ENCODE measurements at places on chromosomes 7 and 10. TPM values are rescaled to one million over a fixed set of nuclear protein-coding genes. Genes with fewer than 3 reads are reported as not detected.
A peak's percentile ranks its signal among the peaks of the same experiment; 100 is the strongest.

- peak; percentile 63 for DNase-seq
Observed at GRCh38 chr10:93813507-93814465, 56.0 kb downstream of the LGI1 start.

DNA sequence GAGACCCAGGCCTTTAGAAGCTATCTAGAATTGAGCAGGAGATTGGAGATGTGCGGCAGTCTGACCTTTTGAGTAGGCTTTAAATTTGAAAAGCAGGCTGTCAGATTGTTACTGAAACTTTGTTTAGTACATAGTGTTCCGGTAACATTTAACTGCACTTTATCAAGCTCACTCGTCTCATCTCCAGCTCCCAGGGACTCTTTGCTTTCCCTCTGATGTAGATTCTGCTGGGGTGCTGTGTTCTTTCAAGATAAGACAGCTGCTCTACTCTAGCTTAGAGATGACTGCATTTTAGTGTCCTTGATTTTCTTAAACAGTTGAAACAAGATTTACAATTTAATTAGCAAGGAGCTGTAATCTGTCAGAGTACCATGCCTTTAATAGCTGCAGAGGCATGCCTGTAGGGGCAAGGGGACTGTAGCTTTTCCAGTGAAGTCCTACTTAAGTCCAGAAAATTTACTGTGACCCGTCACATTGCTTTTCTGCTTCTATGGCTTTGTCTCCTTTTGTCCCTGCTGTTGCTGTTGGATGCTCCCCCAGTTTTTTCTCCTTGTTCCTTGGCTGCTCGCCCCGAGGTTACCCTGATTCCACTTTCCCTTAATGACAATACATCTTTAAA lies 56.4 kb upstream of the MTPN start:
- peak; percentile 53 for DNase-seq

DNA sequence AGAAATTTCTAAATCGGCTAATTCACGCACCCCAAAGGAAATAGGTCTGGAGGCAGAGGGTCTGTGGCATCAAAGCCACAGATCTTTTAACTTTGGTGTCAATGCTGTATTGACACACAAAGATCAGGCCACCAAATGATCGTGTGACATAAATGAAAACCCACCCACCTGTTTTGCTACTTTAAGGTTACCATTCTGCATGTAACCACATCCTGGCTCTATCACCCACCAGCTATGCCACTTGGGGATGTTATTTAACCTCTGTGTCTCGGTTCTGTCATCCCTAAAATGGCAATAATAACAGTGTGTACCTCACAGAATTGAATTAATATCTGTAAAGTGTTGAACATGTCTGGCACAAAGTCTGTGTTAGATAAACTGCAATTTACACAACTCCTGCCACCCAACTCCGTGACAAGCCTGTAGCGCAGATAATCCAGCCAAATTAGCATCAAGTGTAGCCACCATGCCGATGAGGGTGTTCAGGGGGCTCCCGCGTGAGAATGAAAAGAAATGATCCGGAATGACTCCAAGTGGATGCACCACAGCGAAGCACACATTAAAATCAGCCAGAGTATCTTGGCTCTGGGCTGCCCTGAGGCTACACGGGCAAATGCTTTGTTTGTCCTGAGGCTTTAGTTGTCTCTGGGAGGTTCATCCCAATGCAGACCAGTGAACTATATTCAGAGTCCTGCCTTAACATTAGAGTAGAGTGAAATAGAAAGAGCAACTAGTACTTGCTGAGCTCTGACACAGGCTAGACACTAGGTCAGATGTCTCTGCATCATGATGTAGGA lies 158.4 kb upstream of the NEBL start:
- DNase-seq: no peak

DNA sequence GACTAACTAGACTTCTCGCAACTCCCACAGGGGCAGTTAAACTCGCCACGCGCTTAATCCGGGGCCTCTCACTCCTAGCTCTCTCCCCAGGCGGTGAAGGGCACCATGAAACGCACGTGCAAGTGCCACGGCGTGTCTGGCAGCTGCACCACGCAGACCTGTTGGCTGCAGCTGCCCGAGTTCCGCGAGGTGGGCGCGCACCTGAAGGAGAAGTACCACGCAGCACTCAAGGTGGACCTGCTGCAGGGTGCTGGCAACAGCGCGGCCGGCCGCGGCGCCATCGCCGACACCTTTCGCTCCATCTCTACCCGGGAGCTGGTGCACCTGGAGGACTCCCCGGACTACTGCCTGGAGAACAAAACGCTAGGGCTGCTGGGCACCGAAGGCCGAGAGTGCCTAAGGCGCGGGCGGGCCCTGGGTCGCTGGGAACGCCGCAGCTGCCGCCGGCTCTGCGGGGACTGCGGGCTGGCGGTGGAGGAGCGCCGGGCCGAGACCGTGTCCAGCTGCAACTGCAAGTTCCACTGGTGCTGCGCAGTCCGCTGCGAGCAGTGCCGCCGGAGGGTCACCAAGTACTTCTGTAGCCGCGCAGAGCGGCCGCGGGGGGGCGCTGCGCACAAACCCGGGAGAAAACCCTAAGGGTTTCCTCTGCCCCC lies 19.5 kb downstream of the WNT8B start:
- peak; percentile 70 for DNase-seq

The NXPH1 gene
- total RNA-seq: not detected

The ZKSCAN5 gene
- 6.3 TPM for total RNA-seq

The OR13A1 gene
- not detected for total RNA-seq

The BMPER gene
- 4.9 TPM for total RNA-seq

- DNase-seq: no peak
Observed at GRCh38 chr7:126658684-126659083, 594.1 kb downstream of the GRM8 start.

DNA sequence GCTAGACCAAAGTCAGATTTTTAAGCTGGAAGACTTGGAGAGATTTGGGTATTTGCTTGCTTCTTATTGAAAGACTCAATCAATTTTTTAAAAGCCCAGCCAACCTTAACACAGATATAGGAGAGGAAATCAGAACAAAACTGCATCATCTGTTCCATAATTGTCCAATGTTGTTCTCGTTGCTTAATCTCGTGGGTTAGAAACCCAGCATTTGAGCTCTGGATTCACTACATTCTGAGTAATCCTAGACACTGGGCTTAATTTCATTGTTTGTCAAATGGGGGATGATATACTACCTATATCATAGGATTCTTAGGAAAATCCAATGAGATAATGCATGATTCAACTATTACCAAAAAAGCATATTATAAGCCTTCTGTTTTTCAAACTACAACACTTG lies 48.9 kb downstream of the CALD1 start:
- DNase-seq: no peak

GRCh38 chr7:35646289-35647023 lies 48.5 kb downstream of the HERPUD2 start:
- DNase-seq: no peak

- no peak for DNase-seq
Observed at GRCh38 chr7:79176859-79177477, 276.5 kb downstream of the MAGI2 start.

DNA sequence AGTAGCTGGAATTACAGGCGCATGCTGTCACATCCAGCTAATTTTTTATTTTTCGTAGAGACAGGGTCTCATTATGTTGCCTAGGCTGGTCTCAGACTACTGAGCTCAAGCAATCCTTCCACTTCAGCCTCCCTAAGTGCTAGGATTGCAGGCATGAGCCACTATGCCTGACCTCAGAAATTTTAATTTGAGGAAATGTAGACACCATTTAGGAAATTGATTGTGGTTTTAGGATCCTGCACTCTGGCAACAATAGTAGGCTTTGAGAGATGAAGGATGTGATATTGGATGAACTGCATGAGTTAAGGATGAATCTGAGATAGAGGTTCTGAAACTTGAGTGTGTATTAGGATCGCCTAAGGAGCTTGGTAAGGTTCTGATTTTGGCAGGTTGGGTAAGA lies 66.5 kb downstream of the PPP1R9A start:
- no peak for DNase-seq

The CALY gene
- not detected for total RNA-seq

- DNase-seq: no peak
Observed at GRCh38 chr7:138247568-138248333, 171.5 kb downstream of the AKR1D1 start.

The ZNF22 gene
- total RNA-seq: 19.2 TPM

GRCh38 chr7:55240418-55241142 lies 124.6 kb upstream of the LANCL2 start:
- DNase-seq: no peak

DNA sequence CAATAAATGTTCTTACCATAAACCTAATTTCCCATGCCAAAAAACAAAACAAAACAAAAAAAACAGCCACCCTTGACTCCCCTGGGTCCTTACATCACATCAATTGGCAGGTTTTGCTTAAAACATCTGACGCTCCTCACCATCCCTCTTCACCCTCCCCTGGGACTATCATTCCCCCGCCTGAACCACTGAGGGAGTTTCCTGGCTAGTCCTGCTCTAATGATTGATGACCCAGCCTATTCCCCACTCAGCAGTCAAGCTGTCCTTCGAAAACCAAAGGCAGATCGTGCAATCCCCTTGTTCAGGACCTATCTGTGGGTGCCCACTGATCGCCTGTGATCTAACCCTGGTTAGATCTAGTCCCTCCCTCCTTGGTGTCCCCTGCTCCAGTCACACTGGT lies 11.2 kb upstream of the FRMPD2 start:
- no peak for DNase-seq

Data from right cardiac atrium (tissue), 5 donors.